ENCODE measurements at places on chromosomes 12 and 14. TPM values are rescaled to one million over a fixed set of nuclear protein-coding genes. Genes with fewer than 3 reads are reported as not detected.

- DNase-seq: no peak
Observed at GRCh38 chr12:102481705-102482425, 1.5 kb upstream of the IGF1 start.

The RD3L gene
- not detected for polyA plus RNA-seq

GRCh38 chr12:53172352-53172751, 8.2 kb upstream of the ZNF740 start:
- DNase-seq: peak; percentile 45

The NEUROD4 gene
- polyA plus RNA-seq: not detected

DNA sequence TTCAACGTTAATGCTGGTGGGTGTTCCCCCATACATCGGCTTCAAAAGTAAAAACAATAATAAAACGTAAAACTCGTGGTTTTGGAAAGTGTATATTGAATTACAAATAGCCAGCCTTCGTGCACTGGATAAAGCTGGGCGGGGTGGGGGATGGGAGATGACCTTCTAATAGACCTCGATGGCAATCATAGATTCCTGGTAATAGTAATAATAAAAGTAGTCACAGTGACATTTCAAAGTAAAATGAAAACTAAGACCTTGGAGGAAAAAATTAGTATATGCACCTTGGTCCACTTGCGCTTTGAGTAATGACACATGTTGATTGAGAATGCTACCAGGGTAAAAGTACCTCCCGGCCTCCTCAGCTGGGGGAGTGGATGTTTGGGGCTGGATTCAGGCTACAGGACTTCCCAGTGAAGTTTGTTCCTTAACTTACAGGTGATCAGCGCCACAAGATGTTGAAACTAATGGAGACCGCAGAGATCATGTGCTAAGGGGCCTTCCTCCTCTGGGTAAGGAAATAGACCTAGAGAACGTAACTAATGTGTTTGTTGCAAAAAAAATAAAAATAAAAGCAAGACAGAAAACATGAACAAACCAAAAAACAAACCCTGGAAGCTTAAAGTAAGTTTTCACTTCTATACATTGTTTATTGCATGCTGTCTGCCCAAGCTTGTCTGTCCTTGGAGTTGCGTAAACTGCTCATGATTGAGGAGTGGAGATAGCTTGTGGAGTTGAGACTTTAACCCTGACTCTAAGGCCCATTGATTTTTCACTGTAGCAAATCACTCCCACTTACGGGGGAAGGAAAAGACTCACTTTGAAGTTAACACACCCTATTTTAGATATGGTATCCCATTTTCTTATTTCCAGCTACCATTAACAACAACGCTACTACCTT, 907 bp upstream of the LRIG3 start:
- no peak for DNase-seq

DNA sequence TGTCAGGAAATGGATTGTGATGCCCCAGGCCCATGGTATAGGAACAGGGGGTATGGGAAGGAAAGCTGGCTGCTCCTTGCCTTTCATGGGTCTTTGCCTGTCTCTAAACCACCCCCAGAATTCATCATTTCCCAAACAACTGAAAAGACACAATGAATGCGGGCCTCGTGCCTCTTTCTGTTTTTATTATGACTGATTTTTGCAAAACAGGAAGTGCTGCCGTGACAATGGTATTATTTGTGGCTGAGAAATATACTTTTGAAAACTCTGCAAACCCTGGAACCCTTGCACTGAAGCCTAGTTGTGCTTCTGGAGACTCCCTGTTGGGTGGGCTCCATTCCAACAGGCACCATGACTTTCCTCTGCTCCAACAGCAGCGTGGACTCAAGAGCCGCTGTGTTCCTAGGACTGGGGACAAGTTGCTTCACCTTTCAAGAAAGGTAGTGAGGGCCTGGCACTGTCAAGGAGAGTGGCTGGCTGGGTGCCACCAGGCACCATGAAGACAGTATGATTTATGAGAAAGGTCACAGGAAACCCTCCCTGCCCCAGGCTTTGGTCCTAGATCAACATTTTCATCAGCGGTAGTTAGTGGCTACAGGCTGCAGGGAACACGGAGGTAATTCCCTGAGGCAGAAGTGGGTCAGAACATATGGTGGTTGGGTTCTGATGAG, 4.8 kb upstream of the DGLUCY start:
- DNase-seq: no peak

The FGF23 gene
- polyA plus RNA-seq: not detected

The GIT2 gene
- polyA plus RNA-seq: 62.0 TPM

- no peak for DNase-seq
Observed at GRCh38 chr12:93502802-93503623, 35.7 kb downstream of the MRPL42 start.

The HOTAIR gene
- not detected for polyA plus RNA-seq

The TMTC1 gene
- polyA plus RNA-seq: 66.8 TPM

The NYNRIN gene
- 10.5 TPM for polyA plus RNA-seq

GRCh38 chr12:22100958-22101748, 55.1 kb downstream of the CMAS start:
- peak; percentile 15 for DNase-seq

The RAD9B gene
- 0.26 TPM for polyA plus RNA-seq

The BCL2L14 gene
- polyA plus RNA-seq: not detected

DNA sequence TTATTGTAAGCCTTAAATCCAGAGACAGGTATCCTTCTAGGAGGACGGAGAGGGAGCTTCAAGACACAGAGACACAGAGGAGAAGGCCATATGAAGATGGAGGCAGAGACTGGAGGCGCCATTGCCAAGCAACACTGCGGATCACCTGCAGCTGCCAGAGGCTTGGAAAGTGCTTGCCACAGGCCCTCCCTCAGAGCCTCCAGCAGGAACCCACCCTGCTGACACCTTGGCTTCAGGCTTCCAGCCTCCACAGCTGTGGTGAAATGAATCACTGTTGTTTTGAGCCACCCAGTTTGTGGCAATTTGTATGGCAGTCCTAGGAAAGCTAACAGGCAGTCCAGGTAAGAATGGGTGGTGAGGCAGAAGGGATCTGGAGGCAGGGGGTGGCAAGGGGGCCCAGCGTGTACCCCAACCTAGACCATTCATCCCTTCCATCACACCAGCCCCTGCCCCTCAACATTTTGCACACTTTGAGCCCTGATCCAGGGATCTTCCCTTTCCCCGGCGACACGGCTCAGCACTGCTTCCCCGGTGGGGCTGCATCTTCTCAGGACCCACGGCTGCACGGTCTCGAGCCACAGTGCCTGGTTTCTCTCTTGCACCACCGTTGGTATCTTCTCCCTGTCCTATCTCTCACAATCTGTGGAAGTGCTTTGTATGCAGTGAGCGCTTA, 22.3 kb upstream of the BCDIN3D start:
- DNase-seq: no peak

The OAS2 gene
- polyA plus RNA-seq: 0.21 TPM

DNA sequence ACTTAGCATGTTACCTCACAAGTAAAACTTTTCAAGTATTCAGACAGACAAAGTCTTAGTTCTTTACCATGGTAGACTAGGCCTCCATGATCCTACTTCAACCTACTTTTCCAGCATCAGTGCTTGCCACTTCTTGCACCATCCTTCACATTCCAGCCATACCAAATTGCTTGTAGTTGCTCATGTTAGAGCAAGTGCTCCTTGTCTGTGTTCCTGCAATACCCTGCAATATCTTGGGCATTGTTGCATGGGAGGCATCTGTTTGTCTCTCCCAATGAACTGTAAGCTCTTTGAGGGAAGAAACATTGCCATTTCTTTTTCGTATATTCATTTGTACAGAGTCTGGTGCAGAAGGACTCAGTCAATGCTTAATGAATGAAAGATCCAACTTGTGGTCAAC, 78.0 kb downstream of the SRGAP1 start:
- peak; percentile 33 for DNase-seq

- DNase-seq: no peak
Observed at GRCh38 chr12:77992760-77993159, 162.1 kb downstream of the NAV3 start.

GRCh38 chr12:50213439-50213838, 46.3 kb upstream of the CERS5 start:
- no peak for DNase-seq

DNA sequence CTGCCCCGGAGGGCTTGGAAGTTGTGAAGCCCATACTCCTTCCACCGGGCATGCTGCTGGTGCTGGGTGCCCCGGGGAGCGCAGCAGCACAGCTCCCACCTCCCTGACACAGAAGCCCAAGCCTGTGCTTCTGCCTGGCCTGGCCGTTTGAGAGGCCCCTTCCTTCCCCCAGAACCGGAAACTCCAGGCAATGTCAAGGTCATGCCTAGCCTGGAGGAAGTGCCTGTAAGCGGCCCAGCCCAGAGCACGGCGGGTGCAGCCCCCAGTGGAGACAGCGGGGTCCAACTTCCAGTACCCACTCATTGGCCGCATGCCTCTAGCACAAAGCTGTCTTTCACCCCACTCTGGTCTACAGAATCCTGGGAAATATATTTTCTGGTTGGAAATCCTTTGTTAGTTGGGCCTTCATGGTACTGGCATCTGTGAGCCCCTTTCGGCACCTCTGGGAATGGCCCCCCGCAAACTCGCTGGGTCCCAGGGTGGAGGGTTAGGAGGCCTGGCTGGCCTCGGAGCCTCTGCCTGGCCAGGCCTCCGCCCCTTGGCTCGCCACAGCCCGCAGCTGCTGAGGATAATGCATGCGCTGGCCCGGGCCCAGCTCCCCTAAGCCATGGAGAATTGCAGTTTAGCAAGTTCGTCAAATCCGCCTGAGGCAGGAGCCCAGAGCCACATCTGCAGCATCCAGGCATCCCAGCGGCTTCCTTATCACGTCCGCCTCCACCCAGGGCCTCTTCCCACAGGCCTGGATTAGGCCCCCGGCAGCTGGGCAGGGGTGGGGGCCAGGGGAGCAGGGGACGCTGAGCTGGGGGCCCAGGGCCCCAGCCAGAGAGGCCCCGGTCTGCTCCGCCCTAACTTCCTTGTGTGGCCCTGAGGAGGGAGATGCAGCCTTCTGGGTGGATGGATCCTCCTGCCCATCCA, 48.9 kb upstream of the DLK1 start:
- DNase-seq: peak; percentile 24

The JAG2 gene
- polyA plus RNA-seq: 0.17 TPM

GRCh38 chr12:3556716-3557115, 65.7 kb downstream of the PRMT8 start:
- DNase-seq: no peak

DNA sequence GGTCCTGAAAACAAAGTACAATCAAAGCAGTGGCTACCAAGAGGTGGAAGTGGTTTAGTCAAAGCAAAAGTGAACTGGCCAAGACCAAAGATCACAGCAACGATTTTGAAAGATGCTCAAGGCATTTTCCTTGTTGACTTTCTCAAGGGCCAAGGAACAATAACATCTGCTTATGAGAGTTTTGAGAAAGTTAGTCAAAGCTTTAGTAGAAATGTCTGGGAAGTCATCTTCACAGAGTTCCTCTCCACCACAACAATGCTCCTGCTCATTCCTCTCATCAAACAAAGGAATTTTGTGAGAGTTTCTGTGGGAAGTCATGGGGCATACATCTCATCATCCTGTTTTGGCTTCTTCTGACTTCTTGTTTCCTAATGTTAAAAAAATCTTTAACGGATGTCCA, 80.1 kb downstream of the PLEKHA5 start:
- DNase-seq: no peak

The RITA1 gene
- 9.0 TPM for polyA plus RNA-seq

DNA sequence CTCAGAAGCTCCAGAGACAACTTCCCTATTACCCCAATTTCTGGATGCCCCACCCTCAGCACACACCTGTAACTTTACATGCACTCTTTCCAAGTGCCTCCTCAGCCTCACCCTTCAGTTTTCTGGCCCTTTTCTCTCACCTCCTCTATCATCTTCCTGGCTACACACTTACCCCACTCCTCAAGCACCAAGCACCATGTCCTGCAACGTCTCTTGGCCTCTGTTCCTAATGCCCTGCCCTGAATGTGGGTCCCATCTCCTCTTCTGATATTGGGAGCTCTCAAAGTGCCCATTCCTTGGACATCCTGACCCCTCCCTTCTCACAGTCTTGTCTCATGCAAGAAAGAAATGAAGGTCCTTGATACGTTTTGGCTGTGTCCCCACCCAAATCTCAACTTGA, 1.2 kb downstream of the KRT72 start:
- DNase-seq: no peak

The HOXC5 gene
- polyA plus RNA-seq: not detected

DNA sequence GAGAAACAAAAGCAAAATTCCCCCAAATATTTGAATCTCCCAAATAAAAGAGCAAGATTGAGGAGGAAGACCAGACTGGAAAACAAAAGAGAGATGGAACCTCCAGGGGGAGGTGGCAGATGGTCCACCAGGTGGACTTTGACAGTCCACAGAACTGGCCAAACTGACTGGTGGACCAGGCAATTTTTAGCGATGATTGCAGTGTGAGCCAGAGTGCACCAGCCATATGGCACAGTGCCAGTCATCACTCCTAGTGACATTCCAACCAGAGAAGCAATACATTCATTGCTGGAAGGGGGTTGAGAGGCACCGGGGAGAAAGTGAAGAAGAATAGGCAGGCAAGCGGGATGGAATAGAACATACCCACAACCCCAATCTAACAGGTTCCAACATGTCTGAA, 182.9 kb downstream of the EXOC5 start:
- no peak for DNase-seq

DNA sequence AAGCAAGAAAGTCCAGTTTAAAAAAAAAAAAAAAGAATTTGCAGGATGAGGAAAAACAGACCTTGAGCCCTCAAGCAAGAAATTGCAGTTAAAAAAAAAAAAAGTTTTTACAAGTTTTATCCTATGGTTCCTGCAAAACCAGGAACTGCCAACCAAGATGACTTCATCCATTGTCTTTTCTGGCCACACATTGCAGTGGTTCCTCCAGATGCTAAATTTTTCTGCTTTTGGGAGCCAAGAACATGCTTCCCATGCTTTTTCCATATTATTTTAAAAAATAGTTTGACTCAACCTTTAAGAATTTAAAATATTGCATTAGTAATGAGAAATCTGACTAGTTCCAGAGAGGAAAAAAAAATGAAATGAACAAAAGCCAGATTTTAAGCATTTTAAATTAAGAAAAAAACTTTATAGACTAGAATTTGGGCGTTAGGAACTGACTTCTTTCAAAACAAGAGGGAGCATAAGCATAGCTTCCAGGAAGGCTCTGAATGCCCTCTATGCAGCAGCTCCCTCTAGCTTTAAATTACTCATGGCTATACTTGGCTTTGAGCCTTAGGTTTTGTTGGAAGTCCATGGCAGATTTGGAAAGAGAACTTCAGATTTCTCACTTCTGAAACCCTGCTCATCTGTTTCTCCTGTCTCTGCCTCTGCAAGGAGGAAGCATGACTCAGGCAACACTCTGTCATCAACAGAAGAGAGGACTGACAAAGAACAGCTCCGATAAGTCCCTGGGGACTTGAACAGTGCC, 124.5 kb downstream of the GPR65 start:
- no peak for DNase-seq

- DNase-seq: no peak
Observed at GRCh38 chr14:92687681-92688433, 60.6 kb downstream of the LGMN start.

GRCh38 chr12:15789220-15790171, at the start of gene EPS8:
Gene EPS8 (minus strand): TSS chr12:15789388. CDS start chr12:15682951, 106,437 bp downstream.
- DNase-seq: peak; percentile 81

DNA sequence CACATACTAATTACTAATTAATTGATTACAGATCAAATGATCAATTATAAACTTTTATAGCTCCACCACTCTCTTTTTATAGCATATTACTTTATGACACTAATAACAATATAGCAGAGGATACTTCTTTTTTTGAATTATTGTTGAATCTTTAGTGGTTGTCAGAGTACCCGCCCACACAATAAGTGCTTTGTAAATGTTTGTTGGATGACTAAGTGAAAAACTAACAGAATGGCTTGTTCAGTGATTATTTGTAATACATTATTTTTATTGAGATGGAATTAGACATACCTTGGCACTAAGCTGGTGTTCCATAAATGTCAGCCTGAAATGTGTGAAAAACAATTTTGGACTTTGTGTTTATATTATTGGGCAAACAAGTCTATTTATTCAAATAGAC, 670.5 kb upstream of the ATXN7L3B start:
- no peak for DNase-seq

The HPD gene
- 0.05 TPM for polyA plus RNA-seq
